Osteocyte (in vitro differentiated cells): ENCODE measurements at places on chromosomes 4 and X.

- no peak for DNase-seq
Observed at GRCh38 chrX:74325130-74326059, 21.4 kb downstream of the ZCCHC13 start.

DNA sequence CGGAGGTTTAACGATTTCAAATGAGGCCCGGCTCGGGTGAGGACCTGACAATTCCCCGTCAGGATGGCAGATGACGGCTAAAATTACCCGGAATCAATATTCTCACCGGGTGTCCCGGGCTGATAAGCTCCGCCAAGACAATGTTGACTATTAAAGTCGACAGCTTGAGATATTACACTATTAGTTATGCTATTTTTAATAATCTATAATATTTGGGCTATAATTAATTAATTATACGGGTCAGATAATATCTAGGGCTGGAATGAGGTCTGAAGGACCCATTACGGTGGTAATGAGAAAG, 9.4 kb upstream of the NKX1-1 start:
- DNase-seq, result peak; percentile 44

GRCh38 chr4:103074744-103075434, 1.7 kb downstream of the SLC9B2 start:
- no peak for DNase-seq

DNA sequence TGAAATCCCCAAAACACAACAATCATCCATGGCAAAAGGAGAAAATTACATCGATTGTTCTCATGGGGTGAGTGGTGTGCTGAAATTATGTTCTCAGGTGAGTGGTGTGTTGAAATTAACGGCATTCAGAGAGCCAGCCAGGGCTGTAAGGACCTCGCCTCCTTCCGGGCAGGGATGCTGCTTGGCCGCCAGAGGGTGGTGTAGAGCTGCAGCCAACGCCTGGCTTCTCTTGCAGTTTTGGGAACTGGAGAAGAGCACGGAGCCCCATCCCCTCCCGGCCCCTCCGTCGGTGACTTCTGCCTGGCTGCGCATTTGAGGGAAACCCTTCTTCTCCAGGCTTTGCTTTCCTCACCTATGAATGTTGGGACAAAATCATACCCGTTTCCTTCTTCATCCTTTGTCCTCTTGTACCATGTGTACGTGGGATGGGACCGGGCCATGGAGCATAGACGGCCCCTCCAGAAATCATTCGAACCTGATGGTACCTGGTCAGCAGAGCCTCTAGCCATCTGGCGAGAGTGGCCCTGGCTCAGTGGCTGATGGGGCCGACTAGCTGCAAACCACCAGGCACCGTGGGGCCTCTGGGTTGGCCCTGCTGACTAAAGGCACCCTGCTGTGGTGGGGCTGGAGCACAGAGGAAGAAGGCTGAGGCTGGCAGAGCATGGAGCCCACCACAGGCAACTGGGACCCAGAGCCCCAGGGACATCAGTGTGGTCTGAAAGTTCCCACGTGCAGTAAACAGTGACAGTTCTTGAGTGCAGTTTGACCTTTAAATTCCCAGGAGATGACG, 28.4 kb downstream of the TRMT44 start:
- DNase-seq, result no peak

DNA sequence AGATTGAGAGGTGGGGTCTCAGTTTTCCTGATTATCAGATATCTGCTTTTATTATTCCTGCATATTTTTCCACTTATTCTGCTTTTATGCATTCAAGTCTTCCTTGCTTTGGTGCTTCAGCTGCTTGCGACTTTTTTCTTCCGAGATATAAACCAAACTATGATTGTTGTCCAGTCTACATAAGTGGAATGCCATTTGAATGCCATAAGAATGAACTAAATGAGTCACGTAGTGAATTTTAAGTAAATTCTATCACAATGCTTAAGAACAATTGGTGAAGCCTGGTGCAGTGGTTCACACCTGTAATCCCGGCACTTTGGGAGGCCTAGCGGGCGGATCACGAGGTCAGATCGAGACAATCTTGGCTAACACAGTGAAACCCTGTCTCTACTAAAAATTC, 189.1 kb downstream of the PCDH18 start:
- DNase-seq, result no peak

DNA sequence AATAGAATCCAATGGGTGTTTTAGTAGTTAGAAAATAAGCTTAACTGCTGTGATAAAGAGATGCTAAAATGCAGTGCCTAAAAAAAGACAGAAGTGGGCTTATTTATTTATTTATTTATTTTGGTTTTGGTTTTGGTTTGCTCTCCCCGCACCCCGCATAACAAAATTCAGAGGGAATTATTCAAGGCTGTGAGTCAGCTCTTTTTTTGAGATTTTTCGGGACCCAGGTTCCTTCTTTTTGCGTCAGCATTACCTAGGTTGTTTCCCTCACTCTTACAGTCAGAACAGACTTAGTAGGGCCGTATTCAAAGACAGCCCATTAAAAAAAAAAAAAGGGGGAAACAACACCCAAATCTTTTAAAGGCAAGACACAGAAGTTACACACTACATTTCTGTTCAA, 1495.5 kb upstream of the ADGRL3 start:
- DNase-seq, result no peak

DNA sequence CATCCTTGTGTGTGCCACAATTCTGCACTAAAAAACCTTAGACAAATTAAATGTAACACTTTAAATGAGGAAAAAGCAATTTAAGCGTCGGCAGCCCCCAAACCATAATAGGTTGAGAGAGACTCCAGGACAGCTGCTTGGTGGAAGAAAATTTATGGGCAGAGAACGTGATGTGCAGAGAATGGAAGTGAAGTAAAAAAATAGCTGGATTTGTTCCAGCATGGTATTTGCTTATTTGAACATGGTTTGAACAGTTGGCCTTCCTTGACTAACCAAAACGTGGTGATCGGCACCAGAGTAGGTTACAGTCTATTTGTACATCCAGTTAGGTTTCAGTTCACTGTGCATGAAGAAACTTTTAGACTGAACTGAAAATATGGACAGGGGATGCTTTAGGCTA, 343.0 kb upstream of the CPEB2 start:
- no peak for DNase-seq

DNA sequence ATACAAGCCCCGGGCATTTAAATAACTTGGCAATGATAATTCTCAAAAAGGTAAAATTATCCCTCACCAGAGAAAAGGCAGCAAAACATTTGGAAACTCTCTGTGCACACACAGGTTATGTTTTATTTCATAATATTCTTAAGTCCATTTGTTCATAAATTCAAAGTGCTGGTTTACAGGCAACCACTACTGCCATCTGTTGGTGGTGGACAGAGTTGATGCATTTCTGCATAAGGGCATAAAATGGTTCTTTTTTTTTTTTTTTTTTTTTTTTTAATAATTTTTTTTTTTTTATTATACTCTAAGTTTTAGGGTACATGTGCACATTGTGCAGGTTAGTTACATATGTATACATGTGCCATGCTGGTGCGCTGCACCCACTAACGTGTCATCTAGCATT, 31.5 kb upstream of the IL21 start:
- DNase-seq, result no peak

- no peak for DNase-seq
Observed at GRCh38 chr4:93719552-93719951, 109.0 kb upstream of the ATOH1 start.

GRCh38 chr4:148124512-148124911, 317.7 kb downstream of the NR3C2 start:
- no peak for DNase-seq

DNA sequence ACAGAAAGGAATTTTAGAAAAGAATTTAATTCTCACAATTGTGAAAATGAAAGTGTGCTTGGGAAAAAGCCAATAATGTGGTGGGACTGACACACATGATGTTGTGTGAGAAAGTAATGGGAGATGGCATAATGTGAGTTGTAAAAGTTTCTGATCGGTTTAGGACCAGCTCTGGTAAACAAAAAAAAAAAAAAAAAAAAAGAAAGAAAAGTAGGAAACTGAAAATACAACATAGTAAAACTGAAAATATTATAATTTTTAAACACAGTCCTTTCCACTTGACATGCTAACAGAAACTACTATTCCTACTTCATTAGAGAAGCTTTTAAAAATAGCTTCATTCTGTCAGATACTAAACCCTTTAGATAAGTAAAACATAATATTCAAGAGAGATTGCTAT, 28.2 kb downstream of the RAP1GDS1 start:
- DNase-seq, result no peak

DNA sequence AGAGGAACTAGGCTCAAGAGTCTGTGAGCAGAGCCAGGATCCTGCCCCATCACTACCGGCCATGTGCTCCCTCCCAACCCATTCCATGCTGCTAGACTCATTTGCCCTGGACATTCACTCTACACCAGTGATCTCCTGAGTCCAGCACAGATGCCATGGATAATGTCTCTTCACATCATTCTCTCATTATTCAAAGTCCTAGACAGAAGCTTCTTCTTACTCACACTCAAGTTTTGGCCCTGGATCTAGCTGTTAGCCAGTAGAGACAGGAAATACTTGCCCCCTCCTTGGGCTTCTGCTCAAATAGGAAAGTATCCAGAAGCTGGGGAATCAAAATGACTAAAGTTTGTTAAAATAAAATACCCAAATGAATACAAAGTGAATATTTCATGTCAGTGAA, 266.8 kb upstream of the LDB2 start:
- no peak for DNase-seq

- DNase-seq, result no peak
Observed at GRCh38 chrX:29187264-29187663, 600.0 kb downstream of the IL1RAPL1 start.
